ENCODE measurements at places on chromosomes 6 and 20.

DNA sequence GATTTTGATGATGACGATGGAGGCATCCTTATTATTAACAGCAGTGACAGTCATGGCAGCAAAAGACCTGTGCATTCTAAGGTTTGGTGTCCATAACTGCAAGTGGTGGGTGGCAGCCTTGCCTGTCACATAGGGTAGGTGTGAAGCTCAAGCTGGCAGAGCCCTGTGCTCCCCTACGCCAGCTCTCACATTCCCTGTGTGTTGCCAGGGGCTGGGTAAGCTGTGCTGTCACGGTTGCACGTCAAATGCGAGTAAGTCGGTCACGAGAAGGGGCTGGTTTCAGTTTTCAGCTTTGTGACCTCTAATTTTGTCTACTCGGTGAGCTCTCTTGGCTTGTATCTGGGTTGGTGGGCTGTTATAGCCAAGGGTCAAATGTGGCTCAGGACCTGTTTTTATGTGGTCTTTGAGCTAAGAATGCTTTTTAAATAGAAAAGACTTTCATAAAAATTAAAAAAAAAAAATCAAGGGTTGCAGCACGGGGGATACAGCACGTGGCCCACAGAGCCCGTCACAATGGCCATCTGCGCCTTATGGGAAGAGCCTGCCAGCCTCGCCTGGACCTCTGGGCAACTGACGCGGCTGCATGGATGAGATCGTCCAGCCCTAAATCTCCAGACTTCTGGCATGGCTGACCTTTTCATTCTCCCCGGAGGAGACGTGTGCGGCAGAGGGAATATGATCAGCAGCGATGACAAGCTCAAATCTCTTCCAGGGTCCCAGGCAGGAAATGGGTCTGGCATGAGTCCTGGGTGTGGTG lies 148.5 kb downstream of the PHACTR3 start:
- no peak for DNase-seq

GRCh38 chr6:166106076-166106686 lies 61.5 kb downstream of the TBXT start:
- peak; percentile 28 for DNase-seq

DNA sequence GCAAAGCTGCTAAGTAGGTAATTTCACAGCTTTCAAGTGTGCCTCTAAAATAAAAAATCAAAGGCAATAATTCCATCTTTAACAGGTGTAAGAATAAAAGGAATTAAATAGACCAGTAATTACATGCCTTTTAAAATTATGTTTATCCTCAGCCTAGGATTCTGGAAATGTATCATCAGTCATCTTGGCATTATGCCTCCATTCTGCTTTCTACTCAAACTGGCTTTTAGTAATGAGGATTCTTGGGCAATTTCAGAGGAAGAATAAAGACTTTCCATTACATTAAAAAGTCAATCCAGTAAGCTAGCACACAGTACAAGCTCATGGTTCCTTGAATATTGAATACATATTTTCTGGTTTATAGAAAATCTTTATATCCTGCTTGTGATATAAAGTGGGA lies 44.7 kb downstream of the GSTA2 start:
- DNase-seq = no peak

DNA sequence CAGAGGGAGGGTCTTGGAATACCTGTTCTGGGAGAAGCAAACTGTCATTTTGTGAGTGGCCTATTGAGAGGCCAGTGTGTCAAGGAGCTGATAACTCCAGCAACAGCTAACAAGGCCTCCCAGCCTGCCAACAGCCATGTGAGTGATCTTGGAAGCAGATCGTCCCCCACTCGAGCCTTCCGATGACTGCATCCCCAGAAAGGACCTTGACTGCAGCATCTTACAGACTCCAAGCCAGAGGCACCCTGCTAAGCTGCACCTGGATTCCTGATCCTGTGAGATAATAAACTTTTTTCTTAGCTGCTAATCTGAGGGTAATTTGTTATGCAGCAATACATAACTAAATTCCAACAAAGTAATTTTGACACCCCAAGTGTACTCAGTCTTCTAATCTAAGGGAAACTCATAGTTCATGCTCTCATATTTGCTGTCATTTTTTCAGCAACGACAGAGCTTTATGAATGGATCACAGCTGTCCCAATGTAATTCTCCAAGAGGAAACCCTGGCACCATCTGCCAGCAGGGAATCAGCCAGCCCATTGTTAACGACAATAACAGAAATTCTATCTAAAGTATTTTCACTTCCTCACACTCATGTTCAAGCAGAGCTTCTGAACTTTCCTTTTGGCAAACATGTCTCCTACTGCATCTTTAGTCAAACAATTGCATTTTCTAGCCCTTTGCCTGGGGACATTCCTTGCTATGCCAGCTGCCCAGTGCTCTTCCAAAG lies 470.2 kb upstream of the BTBD3 start:
- DNase-seq = no peak
